ENCODE measurements at places on chromosomes 5 and 9.
A peak's percentile ranks its signal among the peaks of the same experiment; 100 is the strongest.

DNA sequence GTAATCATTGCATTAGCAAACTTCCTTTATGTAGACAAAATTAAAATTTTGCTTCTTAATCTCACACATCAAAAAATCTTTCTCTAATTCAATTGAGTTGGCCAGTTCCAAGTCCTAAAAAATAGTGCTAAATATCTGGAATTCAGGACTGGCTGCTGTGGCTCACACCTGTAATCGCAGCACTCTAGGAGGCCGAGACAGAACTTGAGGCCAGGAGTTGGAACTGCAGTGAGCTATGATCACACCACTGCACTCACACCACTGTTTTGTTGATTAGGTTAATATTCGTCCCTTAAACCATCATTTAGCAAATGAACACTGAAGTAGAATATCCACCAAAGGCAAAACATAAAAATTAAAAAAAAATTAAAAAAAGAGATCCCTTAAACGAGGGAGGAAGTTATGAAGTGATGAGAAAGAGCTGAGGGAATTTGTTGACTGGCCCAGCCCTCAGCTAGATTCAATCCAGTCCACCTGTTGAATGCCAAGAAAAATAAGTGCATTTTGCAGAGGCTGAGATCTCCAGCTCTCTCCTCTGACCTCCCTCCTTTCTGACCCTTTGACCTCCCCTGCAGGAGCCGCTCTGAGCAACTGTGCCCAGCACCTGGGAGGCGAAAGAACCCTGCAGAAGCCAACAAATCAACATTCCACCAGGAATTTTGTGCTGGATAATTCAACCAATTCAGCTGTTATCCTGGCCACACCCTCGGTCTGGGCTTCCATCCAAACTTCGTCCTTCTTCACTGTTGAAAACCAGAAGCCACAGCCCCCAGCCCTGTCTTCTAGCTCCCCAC lies 96.8 kb downstream of the OR2K2 start:
- DNase-seq, result no peak

DNA sequence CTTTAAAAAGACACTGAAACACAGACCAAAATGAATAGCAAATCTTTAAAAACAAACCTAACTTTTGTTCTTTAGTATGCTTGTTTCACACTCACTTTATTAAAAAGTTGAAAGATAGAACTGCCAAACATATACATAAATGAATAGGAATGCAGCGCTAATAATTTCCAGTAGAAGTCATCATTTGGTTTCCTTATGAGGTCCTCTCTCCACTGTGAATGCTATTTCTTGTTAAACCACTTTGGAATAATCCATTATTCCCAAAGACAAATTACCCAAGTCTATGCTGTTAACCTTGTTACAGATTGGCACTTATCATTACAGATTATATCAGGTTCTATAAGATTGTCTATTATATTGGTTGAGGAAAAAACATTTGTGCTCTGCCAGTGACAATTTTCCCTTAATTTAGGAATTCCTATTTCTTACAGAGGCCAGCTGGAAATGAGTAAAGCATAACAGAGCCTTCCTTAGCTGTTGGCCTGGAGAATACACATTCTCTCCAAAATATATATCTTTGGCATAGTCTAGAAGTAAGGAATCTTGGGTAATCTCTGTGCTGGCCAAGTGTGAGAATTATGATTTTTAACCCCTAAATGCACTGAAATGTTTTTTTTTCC lies 29.3 kb upstream of the MINAR2 start:
- no peak for DNase-seq

DNA sequence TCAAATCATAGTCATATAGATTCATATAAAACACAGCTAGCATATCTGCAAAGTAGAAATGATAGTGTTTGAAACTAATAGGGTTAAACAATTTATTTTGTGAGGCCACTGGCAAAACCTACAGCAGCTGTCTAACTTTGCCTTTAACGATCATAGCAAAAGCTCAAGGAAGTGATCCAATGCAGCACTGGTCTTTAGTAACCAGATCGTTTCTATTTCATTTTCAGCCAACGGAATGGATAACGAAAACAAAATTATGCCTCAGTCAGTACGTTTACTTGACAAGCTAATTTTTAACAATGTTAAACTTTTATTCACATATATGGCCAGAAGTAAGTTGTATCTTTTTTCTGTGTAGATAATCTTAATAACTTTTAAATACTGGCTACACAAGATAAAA lies 17.7 kb downstream of the MLLT3 start:
- DNase-seq, result no peak

DNA sequence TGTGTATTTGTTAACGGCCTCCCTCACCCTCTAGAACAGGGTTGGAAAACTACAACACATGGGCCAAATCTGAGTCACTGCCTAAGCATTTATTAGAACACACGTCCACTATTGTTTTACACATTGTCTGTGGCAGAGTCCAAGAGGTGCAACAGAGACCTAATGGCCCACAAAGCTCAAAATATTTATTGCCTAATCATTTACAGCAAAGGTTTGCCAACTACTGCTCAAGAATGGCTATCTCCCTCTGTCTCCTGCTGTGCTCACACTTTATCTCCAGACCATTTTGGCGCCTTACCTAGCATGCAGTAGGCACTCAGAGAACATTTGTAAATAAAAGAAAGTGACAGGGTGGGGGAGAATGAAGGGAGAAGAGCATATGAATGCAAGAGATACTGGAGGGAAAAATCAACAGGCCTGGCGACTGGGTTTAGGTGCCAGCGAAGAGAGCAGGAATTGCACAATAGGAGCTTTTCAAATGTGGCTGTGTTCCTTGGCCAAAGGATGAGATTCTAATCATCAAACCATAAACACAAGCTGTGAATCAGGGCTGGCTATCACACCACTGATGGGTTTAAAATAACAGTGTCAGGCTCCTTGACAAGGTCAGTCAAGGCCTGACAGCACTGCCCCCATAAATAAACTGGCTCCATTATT lies 80.3 kb downstream of the EPB41L4A start:
- DNase-seq, result no peak

GRCh38 chr9:97868859-97869258 lies 15.8 kb downstream of the FOXE1 start:
- DNase-seq, result no peak

GRCh38 chr5:1781726-1782384 lies 17.8 kb downstream of the MRPL36 start:
- no peak for DNase-seq

- DNase-seq, result no peak
Measured at GRCh38 chr9:127185931-127186781, 63.7 kb upstream of the ANGPTL2 start.

DNA sequence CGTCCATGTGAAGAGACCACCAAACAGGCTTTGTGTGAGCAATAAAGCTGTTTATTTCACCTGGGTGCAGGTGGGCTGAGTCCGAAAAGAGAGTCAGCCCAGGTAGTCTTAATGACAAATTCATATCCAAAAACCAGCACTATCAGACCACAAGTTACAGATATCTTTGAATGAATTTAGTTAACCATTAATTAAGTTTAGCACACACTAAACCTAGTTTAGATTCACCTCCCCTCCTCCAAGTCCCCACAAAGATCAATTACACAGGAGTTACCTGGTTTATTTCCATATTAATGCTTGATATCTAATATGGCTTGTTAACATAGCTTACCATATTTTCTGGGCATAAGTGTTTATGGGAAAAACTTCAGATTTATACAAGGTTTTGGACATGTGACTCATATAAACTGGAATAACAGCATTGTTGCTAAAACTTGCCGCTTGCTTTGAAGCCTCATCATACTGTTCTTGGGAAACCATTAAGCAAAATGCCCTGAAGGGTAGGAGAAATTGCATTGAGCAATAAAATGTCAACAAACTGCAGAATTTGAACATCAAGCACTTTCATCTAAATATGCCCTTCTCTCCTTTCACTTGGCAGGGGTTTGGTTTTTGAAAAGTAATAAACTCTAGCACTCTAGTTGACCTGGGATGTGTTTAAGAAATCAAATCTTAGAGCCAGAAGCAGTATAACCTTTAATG lies 166.9 kb downstream of the SNCAIP start:
- no peak for DNase-seq

- no peak for DNase-seq
Measured at GRCh38 chr5:61449804-61450492, 117.9 kb downstream of the ZSWIM6 start.

DNA sequence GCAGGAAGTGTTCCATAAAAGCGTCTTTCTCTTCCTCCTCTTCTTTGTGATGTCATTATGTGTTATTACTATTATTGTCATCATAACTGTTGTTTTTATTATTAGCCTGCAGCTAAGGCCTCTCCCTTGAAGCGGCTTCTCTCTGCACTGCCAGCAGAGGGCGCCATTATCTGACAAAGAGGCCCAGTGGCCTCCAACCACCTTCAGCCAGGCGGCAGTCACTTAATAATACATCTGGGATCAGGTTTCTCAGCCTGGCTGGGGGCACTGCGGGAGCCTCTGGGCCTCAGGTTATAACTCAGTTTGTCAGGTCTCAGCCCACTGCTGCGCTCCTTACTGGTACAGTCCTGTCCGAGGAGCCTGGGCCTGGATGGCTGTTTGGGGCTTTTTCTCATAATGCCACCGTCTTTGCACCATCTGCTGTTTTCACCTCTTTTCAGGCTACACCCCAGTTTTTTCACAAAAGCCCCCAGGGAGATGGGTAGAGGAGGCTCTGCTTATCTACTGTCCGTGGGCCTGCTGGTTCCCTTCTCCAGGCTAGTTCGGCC lies 281.9 kb downstream of the NSG2 start:
- DNase-seq, result peak; percentile 10

DNA sequence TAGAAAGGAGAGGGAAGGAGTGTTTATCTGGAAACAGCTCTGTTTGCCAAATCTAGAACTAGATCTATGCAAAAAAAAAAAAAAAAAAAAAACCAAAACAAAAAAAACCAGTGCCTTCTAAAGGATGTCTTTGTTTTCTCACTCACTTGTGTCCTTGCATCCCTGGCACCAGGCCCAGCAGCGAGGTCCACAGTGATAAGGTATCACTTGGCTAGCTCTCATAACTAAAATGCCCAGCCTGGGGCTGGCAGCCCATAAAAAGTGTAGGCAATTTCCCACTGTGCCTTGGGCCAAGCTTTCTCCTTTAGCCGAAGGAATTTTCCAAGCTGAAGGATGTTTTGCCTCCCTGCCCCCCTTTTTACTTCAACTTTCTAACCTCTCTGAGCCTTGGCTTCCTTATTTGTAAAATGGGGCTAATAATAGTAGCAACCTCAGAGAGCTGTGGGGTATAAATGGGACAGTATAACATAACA lies 20.8 kb downstream of the RGS3 start:
- DNase-seq, result no peak

DNA sequence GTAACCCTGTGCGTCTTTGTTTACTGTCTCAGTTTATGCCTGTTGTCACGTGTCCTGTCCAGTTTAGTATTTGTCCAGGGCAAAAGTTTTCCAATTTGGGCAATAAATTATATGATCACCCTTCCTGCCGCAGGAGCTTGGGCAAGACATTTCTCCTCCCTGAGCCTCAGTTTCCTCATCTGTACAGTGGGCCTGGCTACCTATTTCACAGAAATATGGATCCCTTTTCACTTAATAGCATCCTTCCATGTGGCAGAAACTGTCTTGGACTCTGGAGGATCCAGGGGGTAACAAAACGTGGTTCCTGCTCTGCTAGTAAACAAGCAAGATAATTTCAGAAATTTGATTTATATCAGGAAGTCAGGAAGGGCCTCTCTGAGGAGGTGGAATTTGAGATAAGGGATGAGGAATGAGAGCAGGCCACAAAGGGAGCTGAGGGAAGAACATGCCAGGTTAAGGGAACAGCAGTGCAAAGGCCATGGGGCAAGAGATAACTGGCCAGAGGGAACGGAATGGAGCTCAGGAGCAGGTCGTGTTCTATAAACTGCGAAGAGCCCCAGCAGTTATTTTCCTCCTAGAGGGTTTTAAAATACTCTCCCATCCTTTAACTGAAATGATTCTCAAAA lies 15.1 kb upstream of the PPARGC1B start:
- DNase-seq, result no peak

DNA sequence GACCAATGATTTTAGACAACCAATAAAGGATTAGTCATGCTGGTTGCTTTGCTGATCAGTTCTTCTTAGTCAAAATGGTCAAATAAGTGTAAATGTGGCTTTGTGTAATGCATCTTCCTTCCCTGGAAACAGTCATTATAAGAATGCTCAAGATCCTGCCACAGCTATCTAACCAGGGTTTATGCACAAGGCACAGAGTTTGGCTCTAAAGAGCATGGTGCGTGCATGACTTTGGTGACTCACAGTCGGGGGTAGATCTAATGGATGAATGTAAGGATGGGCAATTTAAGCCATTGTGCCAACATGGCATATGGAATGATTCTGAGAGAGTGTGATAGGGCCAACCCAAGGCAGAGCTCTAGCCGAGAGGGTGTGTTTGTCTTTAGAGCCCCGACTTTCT lies 6.5 kb downstream of the LIX1 start:
- no peak for DNase-seq

DNA sequence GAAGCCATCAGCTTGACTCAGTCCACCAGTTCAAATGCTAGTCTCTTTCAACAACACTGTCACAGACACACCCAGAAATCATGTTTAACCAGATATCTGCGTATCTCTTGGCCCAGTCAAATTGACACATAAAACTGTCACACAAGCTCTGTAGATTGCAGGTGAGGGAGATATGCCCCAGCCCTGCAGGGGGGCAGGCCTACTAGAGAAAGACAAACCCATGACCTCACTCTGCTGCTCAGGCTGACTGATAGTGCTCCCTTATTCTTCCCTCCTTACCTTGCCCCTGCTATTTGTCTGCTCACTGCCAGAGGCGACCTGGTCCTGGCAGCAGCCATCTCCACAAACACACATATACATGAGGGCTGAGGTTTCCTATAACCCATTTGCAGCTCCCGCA lies 351.3 kb downstream of the DRD1 start:
- no peak for DNase-seq

- no peak for DNase-seq
Measured at GRCh38 chr9:134517069-134517680, 124.4 kb upstream of the COL5A1 start.

- no peak for DNase-seq
Measured at GRCh38 chr5:64861281-64861680, 92.6 kb downstream of the CWC27 start.

GRCh38 chr5:34854459-34855174 lies 15.7 kb downstream of the TTC23L start:
- no peak for DNase-seq

DNA sequence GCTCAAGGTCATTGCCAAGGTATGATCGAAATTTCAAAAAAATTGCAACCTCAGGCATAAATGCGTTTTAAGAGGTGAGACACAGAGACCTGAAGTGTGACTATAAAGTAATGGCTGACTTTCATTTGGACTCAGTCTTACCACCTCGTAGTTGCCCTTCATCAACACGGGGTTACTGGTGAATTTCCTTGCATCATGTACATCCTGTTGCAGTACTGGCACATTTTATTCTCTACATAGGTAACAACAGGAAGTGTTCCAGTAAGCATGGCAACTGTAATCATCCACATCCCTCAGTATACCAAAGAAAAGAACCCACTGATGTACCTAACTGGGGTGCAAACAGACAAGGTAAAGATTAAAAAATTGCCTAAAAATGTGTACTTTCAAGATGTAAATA lies 29.3 kb downstream of the MOCS2 start:
- no peak for DNase-seq

DNA sequence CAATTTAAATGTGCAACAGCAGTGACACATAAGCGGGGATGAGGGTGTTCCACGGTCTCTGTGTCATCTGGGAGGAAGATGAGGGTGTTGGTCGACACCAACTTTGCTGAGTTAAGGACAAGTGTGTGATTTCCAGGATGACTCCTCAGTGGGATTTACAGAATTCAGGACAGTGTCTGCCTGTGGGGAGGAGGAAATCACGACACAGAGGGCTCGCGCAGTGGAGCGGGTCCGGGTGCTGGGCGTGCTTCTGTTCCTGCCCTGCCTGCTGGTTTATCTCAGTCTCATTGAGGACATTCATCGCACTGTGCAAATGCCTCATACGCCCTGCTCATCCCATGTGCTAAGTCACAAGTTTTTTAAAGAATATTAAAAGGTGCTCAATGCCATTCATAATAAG lies 73.7 kb upstream of the ADAMTS2 start:
- DNase-seq, result no peak
